ENCODE measurements at places on chromosomes 16 and 17.

DNA sequence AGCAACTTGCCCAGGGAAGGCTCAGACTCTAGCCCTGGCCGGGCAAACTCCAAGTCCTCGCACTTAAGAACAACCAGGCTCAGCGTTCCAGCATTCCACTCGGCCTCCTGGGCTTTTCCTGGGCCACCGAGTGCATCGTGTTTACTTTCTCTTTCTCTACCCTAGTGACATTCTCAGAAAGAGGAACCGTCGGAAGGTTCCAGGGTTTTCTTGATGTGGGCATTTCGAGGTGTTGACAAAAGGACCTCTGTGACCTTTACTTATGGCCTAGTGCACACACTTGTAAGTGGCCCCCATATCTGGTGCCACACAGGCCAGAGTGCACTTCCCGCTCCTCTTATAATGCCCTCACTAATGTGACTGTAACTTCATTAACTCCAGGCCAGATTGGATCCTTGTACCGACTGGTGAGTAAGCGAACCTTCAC is 3.1 kb upstream of the BANP start:
- no peak for DNase-seq

- DNase-seq: no peak
Observed at GRCh38 chr16:22030087-22030812, 22.3 kb downstream of the MOSMO start.

DNA sequence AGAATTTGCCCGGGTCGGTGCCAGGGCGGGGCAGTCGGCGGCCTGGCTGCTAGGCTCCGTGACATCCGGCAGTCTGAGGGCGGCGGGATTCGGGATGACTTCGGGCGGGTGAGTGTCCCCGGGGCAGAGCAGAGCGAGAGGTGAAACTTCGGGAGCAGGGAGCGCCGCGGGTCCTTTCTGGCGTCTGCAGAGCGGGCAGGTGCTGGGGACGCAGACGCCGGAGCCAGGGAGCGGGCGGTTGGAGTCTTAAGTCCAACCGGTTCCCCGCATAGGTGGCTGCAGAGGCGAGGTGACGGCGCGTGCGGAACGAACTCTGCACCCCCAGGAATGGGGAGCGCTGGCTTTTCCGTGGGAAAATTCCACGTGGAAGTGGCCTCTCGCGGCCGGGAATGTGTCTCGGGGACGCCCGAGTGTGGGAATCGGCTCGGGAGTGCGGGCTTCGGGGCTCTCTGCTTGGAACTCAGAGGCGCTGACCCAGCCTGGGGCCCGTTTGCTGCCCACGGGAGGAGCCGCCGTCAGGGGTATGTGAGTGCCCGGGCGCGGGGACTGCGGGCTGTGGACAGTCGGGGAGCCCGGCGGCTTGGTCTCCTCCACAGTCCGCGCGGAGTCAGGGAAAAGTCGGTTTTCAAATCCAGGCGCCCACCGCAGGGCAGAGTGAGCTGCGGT is at the start of gene B4GALNT2:
B4GALNT2 (plus strand) TSS at position 71 of the 666 bp plus-strand sequence; CDS start at position 95, 24 bp downstream.
- DNase-seq: no peak

GRCh38 chr16:67846320-67847063 is at the start of gene NUTF2:
Gene NUTF2, plus strand, starts transcription at chr16:67846933. Its CDS starts 18,198 bp downstream, at chr16:67865131.
- peak; percentile 94 for DNase-seq

DNA sequence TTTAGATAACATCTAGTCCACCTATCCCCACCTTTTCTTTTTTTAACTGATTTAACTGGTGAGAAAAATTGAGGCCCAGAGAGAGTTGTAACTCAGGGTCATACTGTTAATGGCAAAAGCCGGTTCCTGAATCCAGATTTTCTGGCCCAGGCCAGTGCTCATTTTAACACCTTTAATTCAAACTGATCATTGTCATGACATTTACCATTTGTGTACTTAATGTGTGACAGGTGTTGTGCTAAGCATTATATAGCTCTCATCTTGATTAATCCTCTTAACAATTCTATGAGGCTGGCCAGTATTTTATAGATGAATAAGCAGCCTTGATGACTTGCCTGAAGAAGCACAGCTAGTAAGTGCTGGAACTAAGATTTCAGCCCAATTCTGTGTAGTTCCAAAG is 14.4 kb downstream of the RHOT1 start:
- DNase-seq: no peak

GRCh38 chr16:71297341-71297634 is 8.1 kb upstream of the CMTR2 start:
- no peak for DNase-seq
